ENCODE measurements at places on chromosomes 2 and 18. TPM values are rescaled to one million over a fixed set of nuclear protein-coding genes. Genes with fewer than 3 reads are reported as not detected.

GRCh38 chr2:41535575-41535974 lies 512.2 kb upstream of the PKDCC start:
- DNase-seq = no peak

DNA sequence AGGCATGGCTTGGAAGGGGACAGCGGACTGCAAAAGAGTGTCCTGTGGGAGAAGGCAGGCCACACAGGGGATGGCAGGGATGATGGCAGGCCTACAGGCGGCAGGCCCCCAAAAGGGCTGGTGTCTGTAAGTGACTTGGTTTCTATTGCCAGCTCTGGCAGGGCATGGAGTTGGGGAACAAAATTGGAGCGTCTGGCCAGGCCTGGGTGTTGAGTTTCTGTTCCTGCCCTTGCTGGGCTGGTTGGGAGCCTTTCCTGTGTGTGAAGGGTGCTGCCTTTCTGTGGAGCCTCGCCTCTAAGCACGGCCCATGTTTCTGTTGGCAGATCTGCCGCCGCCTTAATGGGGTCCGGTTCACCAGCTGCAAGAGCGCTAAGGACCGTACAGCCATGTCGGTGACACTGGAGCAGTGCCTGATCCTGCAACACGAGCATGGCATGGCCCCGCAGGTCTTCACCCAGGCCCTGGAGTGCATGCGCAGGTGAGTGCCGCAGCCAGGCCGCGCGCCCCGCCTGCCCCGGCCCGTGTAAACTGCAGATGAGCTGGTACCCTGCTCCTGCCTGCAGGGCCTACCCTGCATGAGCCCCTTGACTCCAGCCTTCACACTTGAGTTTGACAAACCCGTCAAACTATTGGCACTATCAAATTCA lies 31.5 kb downstream of the COA5 start:
- no peak for DNase-seq

GRCh38 chr2:5758346-5758745 lies 66.2 kb downstream of the SOX11 start:
- DNase-seq = no peak

The TGFA gene
- 17.8 TPM for total RNA-seq

Data from ureter (tissue), 1 donor.